ENCODE measurements at places on chromosomes 7 and 10.

DNA sequence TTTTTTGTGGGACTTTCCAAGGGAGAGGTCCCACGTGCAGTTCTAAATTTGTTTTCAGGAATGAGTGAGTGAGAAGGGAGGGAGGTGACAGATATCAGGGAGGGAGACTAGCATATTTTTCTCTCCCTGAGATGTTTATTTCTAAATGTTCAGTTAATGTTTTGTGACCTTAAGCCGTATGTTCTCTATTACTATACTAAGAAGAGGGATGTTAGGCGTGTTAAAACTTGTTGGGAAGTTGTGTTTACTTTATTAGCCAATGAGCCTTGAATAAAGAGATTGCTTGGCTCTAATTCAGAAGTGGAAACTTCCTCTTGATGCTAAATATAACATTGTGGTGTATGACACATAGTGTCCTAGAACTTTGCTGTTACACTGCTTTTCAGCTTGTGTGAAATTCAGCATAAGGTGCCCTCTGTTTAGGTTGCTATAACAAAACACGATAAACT is 37.3 kb downstream of the DNAH11 start:
- no peak for DNase-seq

DNA sequence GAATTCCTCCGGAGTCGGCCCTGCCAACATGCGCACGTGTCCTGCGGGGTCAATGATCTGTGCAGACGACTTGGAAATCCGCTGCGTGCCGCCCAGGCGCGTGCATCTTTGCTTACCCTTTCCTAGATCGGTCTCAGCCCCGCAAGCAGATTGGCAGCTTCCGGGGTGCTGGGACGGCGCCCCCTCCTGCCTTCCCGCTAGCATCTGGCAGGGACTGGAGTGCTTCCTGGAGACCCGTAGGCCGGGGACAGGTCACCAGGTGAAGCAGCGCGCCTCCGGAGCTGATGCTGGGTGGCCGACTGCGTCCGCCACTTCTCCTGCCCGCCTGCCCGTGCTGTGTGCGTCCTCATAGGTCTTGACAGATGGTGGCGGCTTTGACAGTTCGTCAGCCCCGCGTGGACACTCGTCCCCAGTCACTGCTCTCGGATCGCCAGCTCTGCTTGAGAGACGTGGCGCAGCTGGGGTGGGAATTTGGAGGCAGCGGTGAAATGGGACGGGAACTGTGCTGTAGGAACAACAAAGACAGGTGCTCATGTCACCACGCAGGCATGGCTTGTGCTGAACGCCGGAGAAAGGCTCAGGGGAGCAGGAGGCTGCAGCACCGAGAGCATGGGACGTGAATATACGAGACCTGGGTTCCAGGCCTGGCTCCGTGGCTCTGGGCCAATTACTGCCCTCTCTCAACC is 21.9 kb upstream of the KCNK18 start:
- no peak for DNase-seq

DNA sequence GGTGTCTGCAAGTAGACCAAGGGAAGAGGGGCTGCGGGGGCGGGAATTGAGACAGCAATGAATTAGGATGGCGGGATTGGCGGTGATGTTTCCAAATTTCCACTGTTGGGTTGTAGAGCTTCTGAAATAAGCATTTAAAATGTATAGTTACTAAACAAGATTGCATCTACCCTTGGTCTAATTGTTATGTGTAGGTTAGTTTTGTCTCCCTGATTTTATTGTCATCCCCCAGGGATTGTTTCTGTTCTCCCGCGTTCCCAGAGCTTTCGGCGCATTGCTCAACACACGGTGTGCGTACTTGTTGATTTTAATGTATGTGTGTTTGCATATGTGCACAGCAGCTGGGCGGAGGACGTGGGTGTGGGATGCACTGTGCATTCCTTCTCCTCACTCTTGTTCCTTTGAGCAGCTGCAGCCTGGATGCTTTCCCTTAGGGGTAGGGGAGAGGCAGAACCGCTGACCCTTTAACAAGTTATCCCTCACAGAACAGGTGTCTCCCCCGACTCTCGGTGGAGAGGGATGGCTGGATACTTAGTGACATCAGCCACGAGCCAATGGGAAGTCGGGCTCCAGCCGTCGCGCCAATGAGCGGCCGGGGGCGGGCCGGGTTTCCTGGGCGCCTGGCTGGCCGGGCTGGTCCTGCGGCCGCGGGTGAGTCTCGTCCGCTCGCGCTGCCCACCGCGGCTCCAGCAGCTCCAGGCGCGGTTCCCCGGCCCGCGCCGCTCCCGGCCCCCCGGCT is at the start of gene TSPAN33:
TSPAN33 (plus strand) TSS at position 613 of the 739 bp plus-strand sequence. CDS start 274 bp downstream, outside the sequence.
- DNase-seq: peak; percentile 13

GRCh38 chr7:1087465-1087814 is 473 bp upstream of the GPER1 start:
- DNase-seq: no peak

DNA sequence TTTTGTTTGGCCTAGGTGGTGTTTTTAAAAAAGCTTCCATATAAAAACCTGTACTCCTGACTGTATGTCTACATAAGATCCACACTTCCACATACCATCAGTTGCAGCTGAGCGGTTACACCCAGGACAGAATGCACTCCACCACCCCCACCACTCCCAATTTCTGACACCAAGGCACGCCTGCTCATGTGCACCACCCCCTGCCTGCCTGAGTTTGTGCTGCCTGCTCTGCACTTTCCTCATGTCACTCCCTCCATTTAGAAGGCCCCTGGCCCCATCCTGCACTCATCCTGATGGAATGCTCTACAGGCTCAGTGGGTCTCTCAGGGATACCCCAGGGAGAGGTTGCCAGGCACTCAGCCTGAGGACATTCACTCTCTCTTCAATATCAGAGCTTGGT is 6.5 kb downstream of the VPS41 start:
- DNase-seq: no peak

GRCh38 chr7:2520761-2521290 is 1.3 kb downstream of the LFNG start:
- DNase-seq: no peak

Data from effector memory CD8-positive, alpha-beta T cell (primary cell).